ENCODE measurements at places on chromosomes 1 and 21.

DNA sequence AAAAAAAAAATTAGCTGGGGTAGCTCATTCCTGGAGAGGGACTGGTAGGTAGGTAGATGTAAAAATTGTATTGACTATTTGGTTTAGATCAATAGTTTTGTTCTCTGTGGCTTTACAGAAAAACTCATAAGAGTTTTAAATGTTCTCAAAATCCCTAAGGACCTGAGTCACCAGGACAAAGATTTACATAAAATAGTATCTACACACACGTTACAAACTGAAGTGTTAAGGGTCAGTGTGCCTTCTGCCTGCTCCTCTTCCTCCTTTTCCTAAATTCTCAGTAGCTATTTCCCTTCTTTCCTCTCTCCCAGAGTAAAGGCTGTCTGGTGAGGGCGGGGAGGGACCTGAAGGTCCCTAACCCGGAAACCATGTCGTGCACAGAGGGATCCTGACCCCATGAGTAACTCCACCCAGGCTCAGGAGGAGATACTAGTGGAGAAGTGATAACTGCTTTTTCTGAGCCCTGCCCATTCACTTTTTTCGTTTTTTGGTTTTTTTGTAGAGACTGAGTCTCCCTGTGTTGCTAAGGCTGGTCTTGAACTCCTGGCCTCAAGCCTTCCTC lies 8.1 kb downstream of the PLEKHM2 start:
- DNase-seq, result no peak

GRCh38 chr1:230043081-230043480 lies 24.0 kb upstream of the GALNT2 start:
- no peak for DNase-seq

- no peak for DNase-seq
These were observed 11.5 kb upstream of the VASH2 start for GRCh38 chr1:212938846-212939245.

DNA sequence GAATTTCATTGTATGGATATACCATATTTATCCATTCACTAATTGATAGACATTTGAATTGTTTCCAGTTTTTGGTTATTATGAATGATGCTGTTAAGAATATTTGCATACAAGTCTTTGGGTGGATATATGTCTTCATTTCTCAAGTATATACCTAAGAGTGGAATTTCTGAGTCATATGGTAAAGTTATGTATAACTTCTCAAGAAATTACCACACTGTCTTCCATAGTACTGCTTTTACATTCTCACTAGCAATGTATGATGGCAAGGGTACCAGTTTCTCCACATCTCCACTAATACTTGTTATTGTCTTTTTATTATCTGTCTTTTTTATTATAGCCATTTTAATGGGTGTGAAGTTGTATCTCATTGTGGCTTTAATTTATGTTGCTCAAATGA lies 74.6 kb upstream of the TENT5C start:
- no peak for DNase-seq

GRCh38 chr1:13794231-13795187 lies 94.5 kb downstream of the PRDM2 start:
- DNase-seq, result no peak
